ENCODE measurements at places on chromosomes 5 and 9.
A peak's percentile ranks its signal among the peaks of the same experiment; 100 is the strongest.

DNA sequence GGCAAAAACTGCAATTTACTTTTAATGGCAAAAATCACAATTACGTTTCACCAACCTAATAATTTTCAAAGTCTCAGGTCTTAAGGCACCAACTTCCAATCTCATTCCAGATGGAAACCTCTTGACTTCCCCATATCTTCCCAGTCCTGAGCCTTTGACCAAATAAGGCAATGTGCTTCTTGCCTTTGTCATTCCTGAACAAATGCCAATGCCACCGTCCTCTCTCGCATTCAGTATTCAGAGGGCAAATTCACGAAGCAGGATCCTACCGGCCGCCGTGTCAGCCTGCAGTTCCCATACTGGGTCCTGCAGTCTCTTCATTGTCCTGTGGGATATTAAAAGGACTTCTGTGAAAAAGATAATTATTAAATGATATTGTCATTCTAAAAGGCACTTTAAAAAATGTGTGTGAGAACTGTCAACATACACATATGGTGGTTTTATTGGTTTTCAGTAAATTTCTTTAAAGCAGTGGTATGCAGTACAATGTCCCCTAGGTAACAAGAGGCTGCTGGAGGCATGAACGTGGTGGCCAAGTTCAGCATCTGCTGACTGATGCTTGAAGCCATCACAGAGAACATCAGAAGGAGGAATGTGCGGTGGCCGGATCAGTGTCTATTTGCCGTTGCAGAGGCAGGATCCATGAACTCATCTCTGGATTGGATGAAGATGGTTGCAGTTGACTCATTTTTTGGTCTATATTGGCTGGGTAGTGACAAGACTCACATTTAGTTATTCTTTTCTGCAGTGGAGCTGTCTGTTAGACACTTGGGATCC is 101.4 kb upstream of the IRX4 start:
- no peak for DNase-seq

DNA sequence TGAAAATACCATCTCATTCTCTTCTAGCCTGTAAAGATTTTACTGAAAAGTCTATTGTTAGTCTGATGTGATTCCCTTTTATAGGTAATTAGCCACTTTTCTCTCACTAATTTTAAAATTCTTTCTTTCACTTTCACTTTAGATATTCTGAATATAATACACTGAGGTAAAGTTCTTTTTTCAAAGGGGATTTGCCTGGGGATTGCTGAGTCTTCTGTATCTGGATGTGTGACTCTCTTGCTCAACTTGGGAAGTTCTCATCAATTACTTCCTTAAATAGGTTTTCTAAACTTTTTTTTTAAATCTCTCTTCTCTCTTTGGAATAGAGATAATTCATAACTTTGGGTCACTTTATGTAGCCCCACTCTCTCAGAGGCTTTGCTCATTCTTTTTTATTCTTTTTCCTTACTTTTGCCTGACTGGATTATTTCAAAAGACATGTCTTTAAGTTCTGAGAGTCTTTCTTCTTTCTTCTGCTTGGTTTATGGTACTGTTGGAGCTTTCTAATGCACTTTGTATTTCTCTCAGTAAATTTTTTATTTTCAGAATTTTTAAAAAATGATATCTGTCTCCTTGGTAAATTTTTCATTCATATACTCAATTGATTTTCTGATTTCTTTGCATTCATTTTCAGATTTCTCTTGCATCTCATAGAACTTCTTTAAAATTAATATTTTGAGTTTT is 55.9 kb upstream of the IL12B start:
- no peak for DNase-seq

DNA sequence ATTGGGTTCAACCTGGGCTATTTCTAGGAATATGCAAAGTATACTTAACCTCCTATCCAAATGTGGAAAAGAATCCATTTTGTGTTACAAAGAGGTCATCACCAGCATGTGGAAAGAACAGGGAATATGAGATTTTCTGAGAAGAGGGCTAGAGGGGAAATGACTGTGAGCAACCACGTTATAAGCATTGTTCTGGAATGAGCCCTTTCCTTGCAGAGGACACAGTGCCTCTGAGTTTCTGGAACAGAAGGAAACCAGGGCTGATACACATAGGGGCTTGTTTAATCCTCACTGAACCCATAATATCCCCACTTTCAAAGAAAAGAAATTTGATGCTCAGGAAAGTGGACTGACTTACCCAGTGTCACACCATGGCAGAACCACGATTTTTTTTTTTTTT is 53.0 kb downstream of the SFXN1 start:
- DNase-seq: no peak

GRCh38 chr9:94808926-94809700 is 82.6 kb downstream of the AOPEP start:
- no peak for DNase-seq

DNA sequence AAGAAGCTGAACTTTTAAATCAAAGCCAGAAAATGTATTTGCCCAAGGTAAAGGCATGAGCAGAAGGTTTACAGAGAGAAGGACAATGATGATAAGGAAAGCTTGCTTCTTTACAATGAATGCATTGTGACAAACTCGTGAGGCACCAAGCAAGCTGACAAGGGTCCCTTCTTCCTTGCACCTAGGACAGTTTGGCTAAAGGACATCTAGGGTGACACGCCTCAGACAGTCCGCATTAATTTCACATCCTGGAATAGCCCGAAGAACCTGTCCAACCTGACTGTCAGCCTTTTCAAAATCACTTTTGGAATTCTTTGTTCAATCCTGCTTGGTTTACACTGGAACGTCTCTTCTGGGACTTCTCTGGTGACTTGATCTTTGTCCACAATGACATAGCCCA is 146.4 kb upstream of the MAP3K1 start:
- DNase-seq: no peak

GRCh38 chr5:62354028-62354874 is 48.2 kb downstream of the KIF2A start:
- DNase-seq: no peak

DNA sequence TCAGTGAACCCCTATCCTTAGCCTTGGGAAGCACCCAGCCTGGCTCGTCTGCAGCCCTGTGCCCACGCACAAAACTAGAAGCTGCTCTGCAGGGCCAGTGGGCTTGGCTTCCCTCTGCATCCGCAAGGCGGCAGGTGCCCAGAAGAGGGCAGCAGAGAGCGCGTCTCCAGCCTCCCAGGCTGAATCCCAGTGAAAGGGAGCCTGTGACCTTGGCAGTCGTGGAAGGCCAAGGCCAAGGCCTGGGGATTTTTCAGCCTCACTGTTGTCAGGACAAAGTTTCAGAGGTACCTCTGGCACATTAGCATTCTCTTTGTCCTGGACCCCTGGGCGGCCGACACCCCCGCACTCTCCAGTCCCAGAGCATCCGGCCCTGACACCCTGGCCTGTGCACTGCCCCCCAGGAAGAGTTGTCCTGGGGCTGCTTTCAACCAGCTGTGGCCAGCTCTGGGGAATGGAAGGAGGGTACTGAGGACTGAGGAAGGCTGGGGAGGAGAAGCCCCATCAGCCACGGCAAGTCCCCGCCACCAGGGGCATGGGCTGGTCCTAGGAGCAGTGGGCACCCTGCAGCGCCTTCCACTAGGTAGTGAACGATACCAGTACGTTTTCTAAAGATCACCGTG is 63.6 kb upstream of the IL17B start:
- peak; percentile 62 for DNase-seq

DNA sequence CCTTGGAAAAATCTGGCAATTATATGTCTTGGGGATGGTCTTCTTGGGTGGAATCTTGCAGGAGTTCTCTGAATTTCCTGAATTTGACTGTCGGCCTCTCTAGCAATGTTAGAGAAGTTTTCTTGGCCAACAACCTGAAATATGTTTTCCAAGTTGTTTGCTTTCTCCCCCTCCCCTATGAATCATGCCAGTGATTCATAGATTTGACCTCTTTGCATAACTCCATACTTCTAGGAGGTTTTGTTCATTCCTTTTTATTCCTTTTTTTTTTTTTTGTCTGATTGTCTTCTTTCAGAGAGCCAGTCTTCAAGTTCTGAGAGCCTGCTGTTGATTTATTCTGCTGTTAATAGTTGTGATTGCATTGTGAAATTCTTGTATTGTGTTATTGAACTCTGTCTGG is 56.7 kb upstream of the SLC44A1 start:
- no peak for DNase-seq

DNA sequence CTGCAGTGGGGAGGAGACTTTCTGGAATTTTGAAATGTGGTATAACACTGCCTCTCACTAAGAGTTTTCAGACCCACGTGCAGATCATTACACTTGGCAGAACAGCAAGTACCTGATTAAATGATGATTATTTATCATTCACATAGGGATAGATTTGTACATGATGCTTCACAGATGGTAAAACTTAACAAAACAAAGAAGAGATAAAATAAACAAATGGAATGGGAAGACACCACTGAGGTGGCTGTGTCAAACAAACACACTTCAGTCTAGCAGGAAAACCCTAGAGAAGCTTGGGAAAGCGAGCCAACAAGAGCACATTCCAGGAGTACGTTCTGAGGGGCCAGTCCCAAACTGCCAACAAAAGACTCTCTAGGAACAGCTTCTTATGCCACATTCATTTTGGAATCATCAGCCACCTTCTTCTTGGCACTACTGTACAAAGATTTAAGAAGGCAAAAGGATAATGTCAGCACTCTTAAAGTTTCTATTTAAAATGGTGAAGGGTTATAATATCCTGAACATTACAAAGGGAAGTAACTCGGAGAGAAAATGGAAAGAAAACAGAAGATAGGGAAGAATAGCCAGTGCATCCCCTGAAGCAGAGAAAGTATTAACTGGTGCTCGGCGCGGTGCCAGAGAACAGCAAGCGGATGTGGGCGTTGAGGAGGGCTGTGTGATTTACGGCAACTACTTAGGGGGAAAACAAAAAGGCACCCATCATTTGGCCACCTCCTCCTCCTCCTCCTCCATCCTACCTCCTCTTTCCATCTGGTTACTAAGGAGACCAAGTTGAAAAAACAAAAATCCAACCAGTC is 1.6 kb downstream of the MED27 start:
- DNase-seq: no peak

GRCh38 chr9:127121628-127122175 is 733 bp downstream of the ANGPTL2 start:
- no peak for DNase-seq

DNA sequence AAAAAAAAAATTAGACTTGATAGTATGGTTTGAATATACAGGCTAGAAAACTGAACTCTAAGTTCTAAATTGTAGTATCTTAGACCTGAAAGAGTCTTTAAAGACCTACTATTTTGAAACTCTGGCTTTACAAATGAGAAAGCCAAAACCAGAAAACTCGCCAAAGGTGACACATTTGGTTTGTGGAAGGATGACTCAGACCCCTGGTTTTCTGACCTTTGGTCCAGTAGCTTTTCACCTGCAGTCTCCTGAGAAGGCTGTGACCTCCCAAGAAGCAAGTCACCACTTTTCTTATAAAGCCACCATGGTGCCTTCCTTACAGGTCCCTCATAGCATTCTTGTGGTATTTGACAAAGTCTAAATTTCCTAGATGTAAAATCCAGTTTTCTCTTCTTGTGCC is 102.1 kb upstream of the CEP78 start:
- DNase-seq: no peak

DNA sequence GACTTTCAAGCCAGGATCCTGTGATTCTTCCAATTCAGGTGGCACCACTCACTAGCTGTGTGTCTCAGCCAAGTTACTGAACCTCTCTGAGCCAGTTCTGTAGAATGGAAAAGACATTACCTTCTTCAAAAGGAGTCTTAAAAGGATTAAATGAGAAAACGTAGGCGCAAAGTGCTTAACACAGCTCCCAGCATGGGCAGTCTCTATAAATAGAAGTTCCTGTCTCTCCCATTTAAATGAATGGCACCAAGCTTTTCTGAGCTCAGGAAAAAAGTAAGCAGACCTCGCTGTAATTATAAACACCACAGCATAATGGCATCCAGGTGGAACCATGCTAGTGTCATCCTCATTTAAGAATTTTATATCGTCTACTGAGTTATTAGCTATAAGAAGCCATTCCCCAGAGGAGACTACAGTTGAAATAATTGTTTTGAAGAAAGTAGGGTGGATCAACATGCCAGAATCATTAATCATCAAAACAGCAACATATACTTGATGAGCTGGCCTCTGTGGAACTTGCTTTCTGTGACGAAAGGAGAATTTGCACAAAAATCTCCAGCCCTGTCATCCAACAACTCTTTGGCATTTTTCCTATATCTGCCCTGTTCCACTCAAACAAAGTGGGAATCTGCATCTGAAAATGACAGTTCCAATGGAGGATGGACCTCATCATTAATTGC is 188.9 kb downstream of the SPOCK1 start:
- DNase-seq: no peak

DNA sequence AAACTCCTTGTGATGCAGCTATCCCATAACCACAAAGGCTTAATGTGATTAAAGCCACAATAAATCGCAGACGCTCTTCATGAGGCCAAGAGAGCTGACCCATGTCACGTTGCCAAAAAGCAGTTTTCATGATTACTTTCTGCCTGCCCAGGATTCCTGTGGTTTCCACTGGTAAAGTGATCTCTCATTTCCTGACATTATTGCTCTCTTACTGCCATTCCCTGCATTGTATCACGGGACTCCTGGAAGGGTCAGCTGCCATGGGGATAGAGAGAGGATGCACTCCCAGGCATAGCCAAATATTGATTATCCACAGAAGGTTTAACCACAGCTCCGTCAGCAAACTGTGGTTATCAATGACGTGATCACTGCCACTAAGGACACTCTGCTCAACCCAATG is 103.8 kb upstream of the SLC1A3 start:
- DNase-seq: no peak

GRCh38 chr5:89662499-89662898 is 747.1 kb downstream of the CETN3 start:
- DNase-seq: no peak

DNA sequence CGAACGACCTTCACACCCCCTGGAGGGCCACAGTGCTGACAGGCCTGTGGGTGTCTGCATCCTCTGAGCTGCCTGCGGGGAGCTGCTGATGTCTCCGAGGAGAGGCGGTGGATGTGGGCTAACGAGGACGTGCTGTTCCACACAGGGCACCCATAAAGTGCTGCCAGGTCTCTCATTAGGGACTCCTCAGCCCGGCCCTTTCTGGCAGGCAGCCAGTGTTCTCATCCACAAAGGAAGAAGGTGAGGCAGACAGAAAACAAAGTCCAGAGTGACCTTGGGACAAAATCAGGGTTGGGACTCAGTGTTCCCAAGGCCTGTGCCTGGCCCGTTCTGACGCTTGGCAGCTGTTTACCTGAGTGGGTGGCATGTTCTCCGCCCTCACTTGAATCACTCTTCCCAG is 29.3 kb downstream of the CARTPT start:
- no peak for DNase-seq

GRCh38 chr9:121455527-121456239 is 44.0 kb downstream of the GGTA1 start:
- DNase-seq: no peak

GRCh38 chr5:154860123-154860522 is 1.7 kb downstream of the CNOT8 start:
- DNase-seq: no peak

DNA sequence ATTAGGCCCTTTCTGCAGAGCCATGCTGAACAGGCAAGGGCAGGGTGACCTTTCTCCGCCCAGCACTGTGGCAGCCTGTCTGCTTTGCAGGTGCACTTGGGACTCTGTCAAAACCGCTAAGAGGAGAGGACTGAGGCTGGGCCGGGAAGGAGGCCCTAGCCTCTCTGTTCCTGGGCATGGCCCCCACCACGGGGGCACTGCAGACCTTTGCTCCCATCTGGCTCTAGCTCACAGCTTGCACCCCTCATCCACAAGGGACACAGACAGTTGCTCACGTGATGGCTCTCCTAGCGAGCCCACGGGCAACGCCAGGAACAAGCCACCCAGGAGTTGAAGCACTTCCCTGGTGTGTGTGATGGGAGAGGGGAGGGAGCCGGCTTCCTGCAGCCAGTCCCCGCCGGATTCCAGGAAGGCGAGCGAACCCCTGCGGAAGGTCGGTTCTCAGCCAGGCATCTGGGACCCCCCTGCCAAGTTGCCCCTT is 43.0 kb upstream of the FCN1 start:
- DNase-seq: no peak

All from CD4-positive, alpha-beta T cell treated with Interleukin-4 for 1 hour (primary cell).